Karpas-422 (cell line): ENCODE measurements at places on chromosomes 12 and 14. TPM values are rescaled to one million over a fixed set of nuclear protein-coding genes. Genes with fewer than 3 reads are reported as not detected.

- peaks cover 77% of the 10 kb centered on the region for H3K4me1 ChIP-seq
- no peak for DNase-seq
- H3K36me3 ChIP-seq: peaks cover 5% of the 10 kb centered on the region; the same call in 1 of the 2 replicates
- no peaks in the 10 kb centered on the region for H3K27me3 ChIP-seq
- H3K27ac ChIP-seq: no peak overlapping the region
Observed at GRCh38 chr14:54638135-54638446, 71.2 kb downstream of the SAMD4A start.

Gene SLC25A21
- 1.5 and 9.2 TPM in 2 replicates for total RNA-seq

Gene EXOC3L4
- not detected in 2 replicates for total RNA-seq

Gene KRT77
- not detected in 2 replicates for total RNA-seq

DNA sequence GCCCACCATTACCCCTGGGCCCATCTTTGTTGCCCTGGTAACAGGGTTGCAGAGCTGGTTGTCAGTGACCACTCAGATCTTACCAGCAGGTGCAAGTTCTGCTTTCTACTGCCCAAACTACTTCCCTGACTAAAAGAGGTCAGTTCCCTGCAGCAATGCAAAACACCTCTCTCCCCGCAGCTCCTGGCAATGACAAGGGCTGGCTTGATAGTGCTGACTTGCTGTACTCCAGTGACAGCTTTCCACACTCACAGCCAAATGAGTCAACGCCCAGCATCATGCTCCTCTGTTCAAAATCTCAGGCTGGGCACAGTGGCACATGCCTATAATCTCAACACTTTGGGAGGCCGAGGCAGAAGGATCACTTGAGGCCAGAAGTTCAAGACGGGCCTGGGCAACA is 90.6 kb downstream of the CIT start:
- H3K27me3 ChIP-seq: no peaks in the 10 kb centered on the region
- H3K36me3 ChIP-seq: 0 out of 2 replicates have a peak, but pooled peaks cover 6% of the 10 kb centered on the region
- H3K27ac ChIP-seq: peak overlapping the region; percentile 32
- peak; percentile 64 for DNase-seq
- no peak overlapping the region for H3K4me3 ChIP-seq

Gene CFL2
- 6.1 and 19.0 TPM in 2 replicates for total RNA-seq

DNA sequence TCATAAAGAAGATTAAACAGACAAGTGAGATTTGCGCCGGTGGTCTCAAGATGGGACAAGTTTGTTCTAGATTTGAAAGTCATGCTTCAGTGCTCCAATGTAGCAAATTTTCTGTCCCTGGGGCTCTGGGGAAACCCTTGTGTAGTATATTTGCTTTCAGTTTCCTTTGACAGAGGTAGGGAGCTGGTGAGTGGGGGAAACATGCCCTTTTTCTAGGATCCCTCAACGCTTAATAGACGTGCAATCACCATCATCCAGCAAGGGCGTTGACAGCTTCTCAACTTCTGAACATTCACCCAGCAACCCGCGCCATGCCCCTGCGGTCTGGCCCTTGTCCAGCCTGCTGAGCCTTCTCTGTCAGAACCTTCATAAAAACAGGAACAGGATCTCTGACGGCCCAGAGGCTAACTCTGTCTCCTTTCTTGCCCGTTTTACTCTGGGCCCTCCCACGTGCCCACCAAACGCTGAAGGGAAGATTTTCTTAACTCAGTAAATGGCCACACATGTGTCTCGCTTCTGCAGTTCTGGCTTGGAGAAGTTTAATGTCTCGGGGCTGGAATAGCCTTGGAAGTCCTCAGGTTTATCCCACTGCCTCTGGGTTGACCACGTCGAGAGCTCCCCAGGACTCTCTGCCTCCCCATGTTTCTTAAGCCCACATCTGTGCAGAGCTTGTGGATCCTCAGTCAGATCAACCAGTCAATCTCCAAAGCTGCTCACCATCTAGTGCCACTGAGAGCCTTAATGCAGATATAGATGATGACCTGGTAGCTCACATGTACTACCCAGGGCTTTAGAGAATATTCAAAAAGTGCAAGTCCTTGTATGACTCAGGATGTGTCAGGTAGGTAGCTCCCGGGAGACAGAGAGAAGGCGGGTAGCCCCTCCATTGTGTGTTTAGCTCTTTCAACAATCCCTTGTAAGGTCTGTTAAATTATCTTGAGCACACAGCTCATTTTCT is 58.1 kb upstream of the CCND2 start:
- no peaks in the 10 kb centered on the region for H3K36me3 ChIP-seq
- H3K4me3 ChIP-seq: peak overlapping the region; percentile 54
- H3K27me3 ChIP-seq: no peaks in the 10 kb centered on the region
- H3K27ac ChIP-seq: no peak overlapping the region

DNA sequence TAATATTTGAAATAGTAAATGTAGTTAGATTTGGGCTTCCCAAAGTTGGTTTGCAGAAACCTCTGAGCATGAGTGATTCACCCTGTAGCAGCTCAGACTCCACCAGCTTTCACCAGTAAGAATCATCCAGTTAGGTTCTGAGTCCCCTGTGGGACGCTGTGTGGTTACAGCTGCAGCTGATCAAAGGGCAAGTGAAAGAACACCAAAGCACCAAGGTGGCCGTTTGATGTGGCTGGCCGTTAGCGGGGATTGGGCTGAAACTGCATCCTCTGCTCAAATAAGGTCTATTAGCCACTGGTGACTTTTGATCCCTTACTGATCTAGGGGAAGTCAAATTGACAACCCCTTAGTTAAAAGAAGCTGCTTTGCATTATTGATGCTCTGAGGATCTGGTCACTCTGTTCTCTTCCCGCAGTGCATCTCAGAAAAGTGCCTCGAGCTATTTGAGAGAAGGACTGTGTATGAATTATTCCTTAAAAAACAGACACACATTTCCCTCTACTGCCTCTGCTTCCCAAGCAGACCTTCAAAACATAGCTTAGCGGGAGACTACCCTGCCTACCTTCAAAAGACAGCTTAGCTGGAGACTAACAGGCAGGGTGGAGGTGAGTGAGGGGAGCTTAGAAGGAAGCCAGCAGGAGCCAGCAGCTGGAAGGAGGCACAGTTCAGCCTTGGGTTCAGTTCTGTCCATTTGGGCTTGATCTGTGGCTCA is 3.7 kb downstream of the ABHD12B start:
- H3K27ac ChIP-seq: no peak overlapping the region
- no peak overlapping the region for H3K4me3 ChIP-seq
- H3K4me1 ChIP-seq: 0 out of 2 replicates have a peak, but pooled peaks cover 5% of the 10 kb centered on the region
- H3K36me3 ChIP-seq: no peaks in the 10 kb centered on the region
- DNase-seq: no peak
- no peaks in the 10 kb centered on the region for H3K27me3 ChIP-seq

DNA sequence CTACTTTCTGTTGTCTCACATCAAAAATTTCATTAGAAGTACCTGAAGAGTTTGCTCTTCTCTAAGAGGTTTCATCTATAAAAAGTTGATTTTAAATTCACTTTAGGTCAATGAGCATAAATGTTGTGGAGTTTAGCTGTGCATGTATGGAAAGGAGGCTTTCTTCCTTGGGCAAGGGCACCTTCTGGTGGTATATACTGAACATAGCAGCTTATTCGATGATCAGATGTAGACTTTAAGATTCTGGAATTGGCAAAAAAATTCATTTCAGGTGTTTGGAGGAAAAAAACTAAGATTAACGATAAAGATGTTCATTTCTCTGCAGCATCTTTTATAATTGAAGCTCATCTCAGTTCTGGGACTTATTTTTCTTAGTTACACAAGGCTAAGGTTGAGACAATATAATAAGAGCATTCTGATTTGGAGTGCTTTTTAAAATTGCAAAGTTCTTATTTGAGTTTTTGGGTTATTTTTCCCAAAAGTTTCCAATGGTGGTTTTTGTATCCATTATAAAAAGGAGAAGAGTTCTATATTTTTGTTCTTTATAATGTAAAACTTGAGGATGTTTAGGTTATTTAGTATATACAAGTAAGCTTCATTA is 46.8 kb downstream of the TMEM117 start:
- no peaks in the 10 kb centered on the region for H3K4me1 ChIP-seq
- DNase-seq: peak; percentile 79
- H3K4me3 ChIP-seq: no peak overlapping the region
- no peaks in the 10 kb centered on the region for H3K36me3 ChIP-seq

DNA sequence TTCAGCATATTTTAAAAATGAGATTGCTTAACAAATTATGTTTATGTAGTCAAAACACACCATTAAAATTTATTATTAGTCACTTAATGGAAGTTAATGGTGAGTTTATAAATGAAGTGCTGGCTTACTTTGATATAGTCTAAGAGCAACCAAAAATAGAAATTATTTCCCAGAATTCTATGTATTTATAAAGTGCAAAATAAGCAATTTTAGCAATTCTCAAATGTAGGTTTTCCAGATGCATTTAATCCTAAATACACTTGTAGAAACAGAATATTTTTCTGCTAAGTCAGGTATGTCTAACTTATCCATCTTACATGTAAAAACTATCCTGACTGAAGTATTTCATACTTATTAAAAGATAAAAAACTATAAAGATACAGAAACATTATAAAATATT is 11.2 kb downstream of the LMO3 start:
- no peaks in the 10 kb centered on the region for H3K4me1 ChIP-seq
- no peak overlapping the region for H3K27ac ChIP-seq
- no peaks in the 10 kb centered on the region for H3K27me3 ChIP-seq
- DNase-seq: no peak
- no peaks in the 10 kb centered on the region for H3K36me3 ChIP-seq

Gene SIX1
- total RNA-seq: 0.18 and 0.56 TPM in 2 replicates

Gene SLC6A13
- total RNA-seq: not detected in 2 replicates

Gene E2F7
- 0.83 and 2.0 TPM in 2 replicates for total RNA-seq

Gene SLCO1B1
- total RNA-seq: not detected in 2 replicates
